ENCODE measurements at places on chromosomes 16 and 17.

DNA sequence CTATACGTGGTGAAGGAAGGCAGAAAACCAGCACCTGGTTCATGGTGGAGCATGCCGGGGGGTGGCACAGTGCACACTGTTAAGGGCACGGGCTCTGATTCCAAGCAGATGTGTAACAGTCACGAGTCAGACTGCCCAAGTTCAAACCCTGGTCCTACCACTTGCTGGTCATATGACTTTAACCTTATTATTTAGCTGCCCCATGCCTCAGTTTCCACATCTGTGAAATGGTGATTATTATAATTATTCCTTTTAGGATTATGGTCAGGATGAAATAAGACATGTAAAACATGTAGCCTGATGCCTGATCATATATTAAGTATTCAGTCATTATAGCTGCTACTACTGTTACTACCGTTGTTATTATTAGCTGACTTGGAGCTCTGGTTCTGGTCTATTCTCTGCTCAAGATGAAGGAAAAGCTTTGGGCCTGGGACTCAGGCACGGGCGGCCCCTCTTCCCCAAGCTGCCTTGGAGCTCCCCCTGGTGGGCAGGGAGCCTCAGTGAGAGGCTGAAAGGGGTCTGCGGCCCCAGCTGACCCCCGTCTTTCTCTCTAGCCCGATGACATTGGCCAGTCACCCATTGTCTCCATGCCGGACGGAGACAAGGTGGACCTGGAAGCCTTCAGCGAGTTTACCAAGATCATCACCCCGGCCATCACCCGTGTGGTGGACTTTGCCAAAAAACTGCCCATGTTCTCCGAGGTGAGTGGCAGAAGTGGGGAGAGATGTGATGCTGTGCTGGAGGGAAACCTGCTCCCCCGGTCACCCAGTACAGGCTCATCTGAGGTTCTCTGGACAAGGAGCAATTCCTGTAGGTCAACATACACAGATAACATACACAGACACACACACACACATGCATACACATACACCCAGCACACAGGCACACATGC, 14.0 kb downstream of the NR1D1 start:
- DNase-seq: no peak

DNA sequence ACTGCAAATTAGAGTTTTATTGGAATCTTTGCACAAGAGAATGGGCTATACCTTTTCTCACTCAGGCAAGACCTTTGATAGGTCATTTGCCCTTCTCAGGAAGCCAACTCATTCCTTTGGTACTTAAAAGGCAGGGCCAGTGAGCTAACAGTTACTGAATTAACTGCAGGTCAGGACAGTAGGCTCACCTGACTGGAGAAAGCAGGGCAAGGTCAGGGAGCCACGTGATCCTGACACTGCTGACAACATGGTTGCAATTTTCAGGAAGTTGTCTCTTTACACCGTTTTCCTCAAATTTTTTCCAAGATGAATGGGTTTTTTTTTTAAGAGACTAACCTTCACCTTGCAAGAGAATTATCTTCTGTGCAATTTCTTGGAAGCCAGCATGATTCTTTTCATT, 21.1 kb downstream of the CPSF4L start:
- DNase-seq: no peak

DNA sequence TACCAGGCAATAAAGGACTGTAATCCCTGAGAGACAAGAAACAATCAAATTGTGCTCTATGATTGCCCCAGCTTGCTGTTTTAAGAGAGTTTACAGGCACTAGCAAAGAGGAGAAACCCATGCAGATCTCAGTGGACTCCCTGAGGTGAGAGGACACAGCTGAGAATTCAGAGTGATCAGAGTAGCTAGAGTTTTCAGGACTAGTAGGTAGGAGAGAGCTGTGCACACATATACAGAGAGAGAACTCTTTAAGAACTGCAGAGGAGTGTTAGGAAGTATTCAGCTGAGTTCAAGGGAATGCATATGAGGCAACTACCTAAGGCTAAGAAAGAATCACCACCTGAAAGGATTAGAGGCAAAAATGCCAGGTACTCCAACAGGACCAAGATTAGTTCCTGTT, 904.8 kb downstream of the CDH8 start:
- no peak for DNase-seq

- DNase-seq: no peak
These were observed 45.7 kb downstream of the CUEDC1 start for GRCh38 chr17:57909551-57909950.

DNA sequence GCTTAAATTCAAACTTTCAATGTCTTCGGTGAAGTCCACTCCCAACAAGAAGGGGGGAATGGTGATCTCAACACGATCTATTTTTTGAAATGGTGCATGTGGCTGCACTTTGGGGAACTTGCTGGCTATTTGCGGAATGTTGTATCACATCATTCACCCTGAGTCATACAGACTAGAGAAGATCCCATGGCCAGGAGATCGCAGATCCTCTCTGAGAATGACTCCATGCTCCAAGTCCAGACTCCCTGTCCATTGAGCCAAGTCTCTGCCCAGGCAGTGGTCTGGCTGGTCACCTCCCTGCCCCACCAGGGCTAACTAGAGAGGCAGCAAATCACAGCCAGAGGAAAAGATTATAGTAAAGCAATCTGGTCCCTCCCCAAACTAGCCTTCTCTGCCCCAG, 120.6 kb downstream of the XYLT1 start:
- DNase-seq: no peak

DNA sequence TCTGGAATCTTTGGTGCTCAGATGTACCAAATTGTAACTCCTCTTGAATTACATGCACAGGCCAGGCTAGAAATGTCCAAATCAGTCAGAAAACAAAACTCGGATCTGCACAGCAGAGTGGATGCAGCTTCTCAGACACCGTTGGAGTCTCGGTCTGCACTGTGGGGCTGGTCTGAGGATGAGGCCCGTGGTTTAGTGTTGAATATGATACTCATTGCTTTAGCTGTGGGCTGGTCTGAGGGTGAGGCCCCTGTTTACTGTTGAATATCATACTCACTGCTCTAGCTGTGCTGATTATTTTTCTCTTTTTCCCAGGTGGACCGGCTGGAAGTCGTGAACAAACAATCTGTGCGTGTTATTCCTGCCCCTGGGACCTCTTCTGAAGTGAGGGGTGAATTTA, 35.0 kb downstream of the DBNDD1 start:
- no peak for DNase-seq

DNA sequence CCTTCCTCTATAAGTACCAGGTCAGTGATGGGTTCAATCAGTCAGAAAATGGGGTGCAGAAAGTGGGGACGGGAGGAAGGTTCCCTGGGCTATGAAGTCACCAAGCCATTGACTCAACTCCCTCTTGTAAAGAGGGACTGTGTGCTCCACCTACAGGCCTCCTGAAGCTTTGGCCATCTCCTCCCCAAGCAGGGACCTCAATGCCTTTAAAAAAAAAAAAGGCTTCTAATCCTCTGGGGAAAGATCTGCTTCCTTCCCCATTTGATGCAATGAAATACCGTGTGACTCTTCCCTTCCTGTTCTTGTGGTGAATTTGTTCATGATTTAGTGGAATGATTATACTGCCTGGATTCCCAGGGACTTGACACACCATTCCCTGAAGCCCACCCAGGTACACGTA, 30.8 kb downstream of the VWA3A start:
- DNase-seq: no peak

- DNase-seq: no peak
These were observed 55.9 kb upstream of the ZNF469 start for GRCh38 chr16:88326611-88327485.

DNA sequence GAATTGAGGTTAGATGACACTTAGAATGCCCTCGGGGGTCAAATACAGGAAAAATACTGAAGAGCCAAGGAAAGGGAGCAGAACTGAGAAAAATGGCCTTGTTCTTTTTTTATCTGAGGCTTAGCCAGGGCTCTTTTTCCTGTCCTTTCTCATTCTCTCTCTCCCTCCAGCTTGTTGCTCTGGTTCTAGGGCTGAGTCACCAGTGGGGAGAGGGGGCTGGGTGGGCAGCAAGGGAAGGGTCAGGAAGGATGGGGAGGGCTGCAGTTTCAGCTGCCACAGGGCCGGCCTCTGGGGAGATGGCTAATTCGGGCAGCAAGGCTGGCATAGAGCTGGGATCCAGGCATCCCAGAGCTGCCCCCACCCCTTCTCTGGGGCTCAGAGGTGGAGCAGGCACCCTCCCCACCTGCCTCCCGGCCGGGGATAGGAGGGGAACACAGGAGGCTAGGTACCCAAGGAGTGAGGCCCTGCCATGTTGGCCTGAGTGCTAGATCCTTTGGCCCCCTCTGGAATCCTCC, 3.9 kb downstream of the ITGA3 start:
- peak; percentile 68 for DNase-seq

- no peak for DNase-seq
These were observed 80.8 kb upstream of the TRAP1 start for GRCh38 chr16:3797904-3798811.

- DNase-seq: no peak
These were observed 6.2 kb downstream of the ACSM5 start for GRCh38 chr16:20415541-20415940.

GRCh38 chr16:63289834-63290460, 1253.7 kb upstream of the CDH8 start:
- DNase-seq: no peak

GRCh38 chr16:28835864-28836760, 10.0 kb downstream of the TUFM start:
- DNase-seq: no peak

DNA sequence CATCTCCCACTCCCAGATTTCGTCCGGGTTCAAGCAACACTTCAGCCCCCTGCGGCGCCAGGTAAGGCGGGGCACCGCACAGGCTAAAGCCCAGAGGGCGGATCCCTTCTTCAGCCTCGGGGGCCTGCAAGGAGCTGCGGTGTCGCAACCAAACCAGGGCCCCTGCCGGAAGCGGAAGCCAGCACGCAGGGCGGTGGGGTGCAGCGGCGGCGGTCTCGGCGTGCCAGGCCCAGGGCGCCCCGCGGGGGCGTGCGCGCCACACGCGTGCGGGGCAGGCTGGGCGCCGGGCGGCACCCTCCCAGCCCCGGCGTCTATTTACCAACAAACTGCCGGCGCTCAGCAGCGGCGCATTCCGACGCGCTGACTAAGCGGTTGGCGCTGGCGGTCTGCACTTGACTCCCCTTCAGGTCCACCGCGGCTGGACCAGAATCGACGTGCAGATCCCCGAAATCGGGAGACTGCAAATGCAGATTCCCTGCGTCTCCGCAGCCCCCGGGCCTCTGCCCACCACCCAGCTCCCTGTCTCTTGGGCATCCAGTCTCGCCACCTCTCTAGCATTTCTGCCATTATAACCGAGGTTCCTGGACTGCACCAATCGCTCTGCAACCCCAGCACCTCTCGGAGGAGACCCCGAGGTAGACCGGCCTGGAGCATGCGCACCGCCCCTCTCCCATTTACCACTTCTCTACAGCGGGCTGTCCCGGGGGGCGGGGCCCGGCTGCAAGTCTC, 421 bp upstream of the DLX4 start:
- peak; percentile 75 for DNase-seq

- no peak for DNase-seq
These were observed 458 bp downstream of the GFOD2 start for GRCh38 chr16:67718668-67719047.

DNA sequence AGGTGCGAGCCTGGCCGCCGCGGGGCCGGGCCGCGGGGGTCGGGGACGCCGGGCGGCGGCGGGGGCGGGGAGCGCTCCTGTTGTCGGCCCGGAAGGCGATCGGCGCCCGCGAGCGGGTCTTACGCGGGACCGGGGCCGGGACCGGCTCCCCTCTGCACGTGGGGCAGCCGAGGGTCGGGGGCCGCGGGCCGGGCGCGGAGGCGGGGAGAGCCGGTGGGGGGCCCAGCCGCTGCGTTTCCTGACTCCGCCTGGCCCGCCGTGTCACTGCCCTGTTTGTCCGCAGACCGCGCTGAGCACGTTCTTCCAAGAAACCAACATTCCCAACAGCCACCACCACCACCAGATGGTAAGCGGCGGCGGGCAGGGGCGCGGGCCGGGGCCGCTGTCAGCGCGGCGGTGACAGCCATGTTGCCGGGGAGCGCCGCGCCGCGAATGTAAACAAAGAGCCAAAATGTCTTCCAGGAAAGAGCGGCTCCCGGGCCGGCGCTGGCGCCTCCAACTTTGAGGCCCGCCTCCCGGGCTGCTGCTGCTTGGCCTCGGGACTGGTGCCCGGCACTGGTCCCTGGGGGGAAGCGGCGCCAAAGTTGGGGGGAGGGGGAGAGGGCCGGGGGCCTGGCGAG, 586 bp downstream of the UBALD2 start:
- no peak for DNase-seq

DNA sequence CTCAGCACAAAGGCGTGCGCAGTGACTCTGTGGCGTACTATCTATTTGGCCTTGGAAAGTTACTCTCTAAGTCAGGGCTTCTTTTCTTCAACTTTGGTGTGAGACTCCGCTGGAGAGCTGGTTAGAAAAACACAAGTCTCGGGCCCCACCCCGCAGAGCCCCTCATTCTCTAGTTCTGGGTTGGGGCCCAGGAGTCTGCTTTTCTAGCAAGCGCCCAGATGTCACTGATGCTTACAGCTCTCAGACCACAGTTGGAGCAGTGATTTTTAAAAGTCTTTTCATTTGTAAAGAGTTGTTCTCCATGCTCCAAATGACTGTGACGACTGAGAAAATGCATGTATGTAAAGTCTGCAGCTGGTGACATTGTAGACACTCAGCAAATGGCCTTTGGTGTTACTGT, 582.3 kb downstream of the WWOX start:
- no peak for DNase-seq

- no peak for DNase-seq
These were observed 7.1 kb upstream of the CLEC19A start for GRCh38 chr16:19278403-19278802.

DNA sequence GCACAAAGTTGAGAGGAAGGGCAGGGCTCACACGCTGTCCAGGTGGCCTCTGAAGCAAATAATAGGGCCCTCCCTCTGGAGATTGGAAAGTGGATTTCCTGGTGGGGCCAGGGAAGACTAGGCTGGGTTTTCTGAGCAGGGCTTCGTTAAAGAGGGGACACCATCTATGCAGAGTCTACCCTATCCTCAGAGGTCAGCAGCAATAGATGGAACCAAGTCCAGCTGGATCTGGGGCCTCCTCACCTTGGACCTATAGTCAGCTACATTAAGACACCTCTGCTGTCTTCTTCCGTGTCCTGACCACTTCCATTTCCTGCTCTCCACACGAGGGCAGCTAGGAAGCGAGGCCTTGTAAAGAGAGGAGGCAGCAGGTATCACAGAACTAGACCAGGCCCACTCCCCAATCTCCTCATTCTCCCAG, 14.7 kb upstream of the ST6GALNAC1 start:
- DNase-seq: no peak

GRCh38 chr17:74746376-74746775, 2.1 kb upstream of the NHERF1 start:
- peak; percentile 84 for DNase-seq

DNA sequence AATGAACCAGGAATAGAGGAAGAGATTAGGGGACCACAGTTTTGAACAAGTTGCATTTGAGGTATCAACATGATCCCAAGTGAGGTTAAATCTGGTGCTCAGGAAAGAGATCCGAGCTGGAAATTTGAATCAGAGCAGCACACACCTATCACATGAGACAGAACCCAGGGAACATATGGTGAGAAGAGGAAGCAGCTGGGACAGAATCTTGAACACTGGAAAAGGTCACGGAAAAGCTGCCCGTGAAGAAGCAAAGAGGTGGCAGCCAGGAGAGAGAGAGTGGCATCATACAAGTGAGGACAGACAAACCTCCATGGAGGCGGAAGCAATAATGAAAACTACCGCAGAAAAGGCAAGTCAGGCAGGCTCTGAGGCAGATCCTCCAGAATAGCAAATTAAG, 36.1 kb downstream of the USP31 start:
- DNase-seq: no peak

Data from amniotic epithelial cell (primary cell).